Sciatic nerve (tissue), 2 donors: ENCODE measurements at places on chromosomes 2 and 18. TPM values are rescaled to one million over a fixed set of nuclear protein-coding genes. Genes with fewer than 3 reads are reported as not detected.

The TMEM198 gene
- total RNA-seq = 2.1 TPM

GRCh38 chr18:8367217-8367988, 241.8 kb upstream of the RAB12 start:
- peak; percentile 65 for DNase-seq

The DSC1 gene
- total RNA-seq = not detected

GRCh38 chr2:119713819-119714490, 35.0 kb downstream of the TMEM177 start:
- DNase-seq = no peak

DNA sequence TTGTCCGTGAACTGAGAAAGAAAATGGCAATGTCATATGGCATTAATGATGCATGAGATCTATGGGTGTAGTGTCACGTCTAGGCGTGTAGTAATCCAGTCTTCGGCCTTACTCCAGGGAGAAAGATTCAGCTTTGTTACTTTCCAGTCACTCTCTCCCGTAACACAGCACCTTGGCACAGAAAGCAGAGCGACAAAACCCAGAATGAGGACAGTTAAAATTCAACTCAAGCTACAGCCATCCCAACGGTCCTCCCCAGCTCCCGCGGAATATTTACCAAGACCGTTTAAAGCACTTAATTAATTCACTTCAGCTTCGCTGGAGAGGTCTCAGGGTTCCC, 797 bp upstream of the CRIM1 start:
- DNase-seq = no peak
